KG1 (cell line): ENCODE measurements at places on chromosomes 11 and 22.

DNA sequence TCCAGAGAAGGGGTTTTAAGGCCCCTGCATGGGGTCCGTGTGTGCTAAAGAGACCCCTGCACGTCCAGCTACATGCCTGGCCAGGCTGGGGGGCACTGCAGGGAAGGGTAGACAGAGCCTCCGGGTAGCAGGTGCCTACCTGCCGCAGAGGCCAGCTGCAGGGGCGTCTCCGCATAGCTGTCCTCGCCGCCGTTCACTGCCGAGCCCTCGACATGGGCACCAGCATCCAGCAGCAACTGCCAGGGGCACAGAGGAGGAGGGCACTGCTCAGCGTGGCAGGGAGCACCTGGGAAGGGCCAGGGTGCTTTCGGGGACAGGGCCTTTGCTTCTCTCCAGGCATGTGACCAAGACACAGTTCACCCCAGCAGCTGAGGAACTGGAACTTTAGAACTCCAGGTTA, 59.7 kb downstream of the NAT10 start:
- DNase-seq, result no peak

DNA sequence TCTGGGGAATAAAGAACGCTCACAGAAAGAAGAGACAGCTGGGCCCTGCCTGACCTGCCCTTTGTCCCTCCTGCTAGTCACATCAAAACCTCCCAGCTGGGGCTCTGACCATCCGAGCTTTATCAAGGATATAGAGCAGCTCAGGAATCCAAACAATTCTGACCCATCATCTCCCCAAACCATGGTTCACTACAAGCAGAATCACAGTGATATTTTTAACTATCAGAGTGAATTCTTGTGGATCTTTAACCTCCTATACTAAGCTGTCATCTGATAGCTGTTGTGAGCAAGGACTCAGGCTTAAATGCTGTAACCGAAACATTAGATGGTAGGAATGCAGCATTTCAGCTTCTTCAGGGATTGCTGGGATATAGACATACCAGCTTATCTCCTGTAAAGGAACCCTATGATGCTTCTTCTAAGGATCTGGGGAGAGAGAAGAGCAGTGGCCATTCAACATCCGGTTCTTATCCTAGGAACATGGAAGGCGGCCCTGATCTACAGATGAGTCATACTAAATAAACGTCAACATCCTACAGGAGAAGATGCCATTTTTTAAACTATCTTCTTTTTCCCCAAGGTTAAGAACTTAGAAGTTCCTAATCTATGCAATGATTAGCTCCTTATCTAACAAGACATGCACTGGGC, 84.7 kb upstream of the AKIP1 start:
- DNase-seq, result no peak

GRCh38 chr11:47359586-47359985, 7.1 kb upstream of the MYBPC3 start:
- peak; percentile 51 for DNase-seq

GRCh38 chr11:120391292-120391691, 55.1 kb downstream of the ARHGEF12 start:
- DNase-seq, result no peak

- no peak for DNase-seq
These were observed 80.3 kb downstream of the LRRC32 start for GRCh38 chr11:76589964-76590950.

DNA sequence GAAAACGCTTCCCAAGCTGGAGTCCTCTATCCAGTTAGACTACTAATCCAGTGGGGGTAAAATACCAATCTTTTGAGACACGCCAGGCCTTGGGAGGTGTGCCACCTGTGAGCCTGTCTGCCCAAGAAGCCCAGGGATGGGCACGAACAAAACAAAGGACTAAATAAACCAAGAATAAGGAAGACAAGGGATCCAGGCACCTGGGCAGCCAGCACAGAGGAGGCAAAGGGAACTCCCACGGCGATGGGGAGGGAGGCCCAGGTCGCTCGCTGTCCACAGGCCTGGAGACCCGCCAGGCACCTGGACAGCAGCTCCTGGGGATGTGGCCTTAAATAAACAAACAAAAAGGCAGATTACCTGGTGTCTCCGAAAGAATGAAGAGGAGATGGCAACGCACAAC, 31.4 kb downstream of the LRFN4 start:
- no peak for DNase-seq

DNA sequence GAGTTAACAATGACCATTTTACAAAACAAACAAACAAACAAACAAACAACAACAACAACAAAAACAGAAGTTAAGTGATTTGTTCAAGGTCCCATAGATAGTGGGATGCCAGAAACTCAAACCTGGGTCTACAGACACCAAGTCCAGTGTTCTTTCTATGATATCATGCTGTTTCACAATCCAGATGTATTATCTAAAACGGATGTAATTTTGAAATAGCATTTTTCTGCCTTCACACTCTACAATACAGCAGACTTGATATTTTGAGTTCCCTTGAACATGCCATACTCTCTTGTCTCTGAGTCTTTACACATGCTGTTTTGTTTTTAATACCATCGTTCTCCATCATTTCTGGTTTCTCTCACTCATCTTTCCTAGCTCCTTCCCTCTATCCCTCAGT, 104.5 kb downstream of the RELT start:
- DNase-seq, result no peak

DNA sequence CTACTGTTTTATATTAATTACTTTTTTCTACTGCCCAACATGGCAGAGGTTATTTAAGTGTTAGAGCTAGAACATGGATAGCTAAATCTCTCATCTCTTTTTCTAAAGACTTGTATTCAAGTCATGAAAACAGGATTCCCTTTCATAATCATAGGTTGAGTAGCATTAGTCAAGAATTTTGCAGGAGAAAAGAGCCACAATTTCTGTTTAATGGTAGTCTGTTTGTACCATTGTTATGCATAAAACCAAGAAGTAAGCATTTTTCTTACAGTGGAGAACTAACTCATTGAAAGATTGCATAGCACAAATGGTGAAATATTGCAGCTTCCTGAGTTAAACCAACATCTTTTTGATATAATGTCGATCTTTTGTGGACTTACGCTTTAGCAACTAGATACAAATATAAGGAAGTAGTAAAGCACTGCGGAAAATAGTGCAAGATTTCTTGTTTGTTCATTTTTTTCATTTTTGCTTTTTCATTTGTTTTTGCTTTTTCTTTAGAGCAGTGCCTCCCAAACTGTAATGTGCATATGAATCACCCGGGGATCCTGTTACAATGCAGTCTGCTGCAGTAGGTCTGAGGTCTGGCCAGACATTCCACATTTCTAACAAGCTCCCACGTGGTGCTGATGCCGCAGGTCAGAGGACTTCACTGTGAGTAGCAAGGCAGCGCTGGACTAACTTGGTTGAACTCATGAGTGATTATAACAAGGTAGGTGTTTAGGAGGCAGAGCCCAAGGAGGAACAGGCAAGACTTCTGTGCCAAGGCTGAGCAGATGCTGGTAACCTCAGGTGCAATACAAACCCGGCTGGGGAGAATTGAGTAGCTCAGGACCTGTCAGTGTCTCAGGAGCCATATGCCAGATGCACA, 4.6 kb downstream of the ETS1 start:
- DNase-seq, result no peak

DNA sequence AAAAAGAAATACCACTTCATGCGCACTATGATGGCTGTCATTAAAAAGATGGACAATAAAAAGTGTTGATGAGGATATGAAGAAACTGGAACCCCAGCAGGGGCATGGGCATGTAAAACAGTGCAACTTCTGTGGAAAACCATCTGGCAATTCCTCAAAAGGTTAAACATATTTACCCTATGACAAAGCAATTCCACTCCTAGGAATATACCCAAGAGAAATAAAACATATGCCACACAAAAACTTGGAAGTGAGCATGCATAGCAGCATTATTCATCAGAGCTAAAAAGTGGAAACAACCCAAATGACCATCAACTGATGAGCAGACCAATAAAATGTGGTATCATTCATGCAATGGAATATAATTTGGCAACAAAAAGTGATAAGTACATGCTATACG, 50.1 kb downstream of the LRRC32 start:
- DNase-seq, result no peak

DNA sequence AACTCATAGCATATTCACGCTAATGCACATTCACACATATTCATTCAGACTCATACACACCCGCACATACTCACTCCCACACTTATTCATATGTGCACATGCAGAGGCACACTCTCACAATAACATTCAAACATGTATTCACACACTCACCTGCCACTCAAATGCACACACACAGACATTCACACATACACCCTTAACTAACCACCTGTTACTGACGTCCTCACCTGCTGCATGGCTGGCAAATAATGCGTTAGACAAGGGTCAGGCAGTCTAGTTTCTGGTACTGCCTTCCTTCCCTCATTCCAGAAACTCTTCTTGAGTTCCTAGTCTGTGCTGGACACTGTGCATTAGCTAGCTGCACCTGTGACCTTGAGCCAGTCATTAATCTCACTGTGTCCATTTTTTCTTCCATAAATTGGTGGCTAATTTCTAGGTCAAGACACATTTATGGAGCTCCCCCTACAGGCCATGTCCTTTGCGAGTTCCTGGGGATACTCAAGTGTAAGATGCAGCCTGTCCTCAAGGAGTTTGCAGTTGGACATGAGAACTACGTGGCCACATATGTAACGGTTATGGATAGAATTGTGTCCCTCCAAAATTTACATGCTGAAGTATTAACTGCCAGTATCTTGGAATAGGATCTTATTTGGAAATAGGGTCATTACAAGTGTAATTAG, 34.5 kb upstream of the SEZ6L start:
- DNase-seq, result no peak

- DNase-seq, result no peak
These were observed 2.4 kb downstream of the ZC3H12C start for GRCh38 chr11:110095554-110095953.

- no peak for DNase-seq
These were observed 15.2 kb downstream of the TMPRSS5 start for GRCh38 chr11:113690619-113691569.
